ENCODE measurements at places on chromosomes 6 and 20. TPM values are rescaled to one million over a fixed set of nuclear protein-coding genes. Genes with fewer than 3 reads are reported as not detected.

The MROH8 gene
- total RNA-seq: 3.3 TPM

- DNase-seq: peak; percentile 96
These were observed 81.4 kb upstream of the TCF21 start for GRCh38 chr6:133807501-133807900.

DNA sequence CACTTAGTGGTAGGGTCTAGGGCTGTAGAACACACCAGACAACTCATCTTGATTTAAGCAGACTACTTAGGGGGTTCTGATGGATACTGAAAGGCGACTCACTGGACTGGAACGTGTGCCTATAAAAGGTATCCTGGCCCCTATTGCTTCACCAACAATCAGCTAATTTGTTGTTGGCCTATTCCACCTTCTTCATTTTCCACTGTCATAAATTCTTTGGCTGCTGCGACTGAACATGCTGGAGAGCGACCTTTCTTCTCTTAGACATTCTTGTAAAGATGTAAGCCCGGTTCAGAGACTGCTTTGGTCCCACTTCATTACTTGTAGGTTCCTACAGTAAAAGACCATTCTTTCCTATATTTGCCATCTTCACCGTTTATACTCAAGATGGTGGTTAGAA is 609.9 kb upstream of the CITED2 start:
- DNase-seq: no peak

GRCh38 chr6:49110916-49111315 is 352.1 kb downstream of the MMUT start:
- no peak for DNase-seq

DNA sequence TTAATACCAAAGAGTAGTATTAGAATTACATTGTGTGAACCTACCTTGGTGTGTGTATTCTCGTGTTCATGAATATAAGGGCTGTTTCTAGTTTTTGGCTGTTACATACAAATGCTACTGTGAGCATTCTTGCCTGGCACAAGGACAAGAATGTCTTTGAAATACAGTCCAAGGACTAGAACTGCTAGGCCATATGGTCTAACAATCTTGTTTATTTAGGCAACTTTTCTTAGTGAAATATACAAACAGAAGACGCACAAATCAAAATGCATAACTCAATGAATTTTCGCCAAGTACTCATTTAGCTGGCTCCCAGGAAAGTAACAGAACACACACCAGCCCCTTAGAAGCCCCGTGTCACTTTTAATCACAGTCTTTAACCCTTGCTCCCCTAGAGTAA is 28.5 kb downstream of the KDM1B start:
- DNase-seq: peak; percentile 84

All from lung (tissue), 17 donors.